ENCODE measurements at places on chromosomes 3 and 15.

DNA sequence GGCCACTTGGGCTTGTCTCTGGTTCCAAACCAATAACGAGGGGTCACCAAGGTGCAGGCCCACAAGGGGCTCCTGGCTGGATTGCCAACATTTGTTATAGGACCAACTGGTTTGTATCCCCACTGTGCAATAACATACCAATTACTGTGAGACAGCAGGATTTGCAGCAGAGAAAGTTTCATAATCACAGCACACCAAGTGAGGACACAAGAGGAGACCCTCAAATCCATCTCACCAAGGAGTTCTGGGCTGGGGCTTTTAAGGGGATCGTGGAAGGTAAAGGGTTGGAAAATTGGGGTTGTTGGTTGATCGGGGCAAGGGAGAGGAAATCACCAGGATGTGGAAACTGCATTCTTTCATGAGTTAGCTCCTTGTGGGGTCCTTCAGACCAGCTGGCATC lies 29.7 kb upstream of the LHFPL4 start:
- H3K27me3 ChIP-seq = no peaks in the 10 kb centered on the region
- H3K36me3 ChIP-seq = no peaks in the 10 kb centered on the region
- DNase-seq = no peak
- no peaks in the 10 kb centered on the region for H3K4me1 ChIP-seq
- no peak overlapping the region for H3K27ac ChIP-seq

GRCh38 chr15:80509800-80510199 lies 105.6 kb downstream of the ARNT2 start:
- no peak overlapping the region for H3K27ac ChIP-seq
- no peaks in the 10 kb centered on the region for H3K36me3 ChIP-seq
- no peaks in the 10 kb centered on the region for H3K27me3 ChIP-seq

DNA sequence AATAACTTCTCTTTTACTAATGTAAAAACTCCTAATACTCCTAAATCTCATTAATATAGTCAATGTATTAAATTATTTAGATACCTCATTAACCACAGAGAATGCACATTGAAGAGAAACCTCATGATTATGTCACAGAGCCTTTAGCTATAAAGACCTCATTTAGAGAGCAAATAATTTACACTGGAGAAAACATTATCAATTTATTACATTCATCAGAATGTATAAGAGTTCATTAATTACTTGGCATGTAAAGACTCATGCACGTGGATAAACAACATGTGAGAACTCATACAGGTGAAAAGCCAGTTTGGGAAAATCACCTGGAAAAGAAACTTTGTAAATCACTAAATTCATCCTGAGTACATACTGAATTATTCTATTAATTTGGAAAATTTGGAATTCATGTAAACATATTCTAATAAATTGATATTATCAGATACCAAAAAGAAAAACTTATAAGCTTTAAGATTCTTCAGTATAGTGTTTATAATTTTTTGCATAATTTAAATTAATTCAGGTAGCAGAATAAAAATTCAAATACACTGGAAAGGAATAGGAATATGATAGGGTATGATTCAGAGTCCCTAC lies 22.9 kb upstream of the WNT7A start:
- H3K36me3 ChIP-seq = no peaks in the 10 kb centered on the region
- DNase-seq = no peak
- no peak overlapping the region for H3K27ac ChIP-seq
- no peak overlapping the region for H3K4me3 ChIP-seq
- H3K4me1 ChIP-seq = no peaks in the 10 kb centered on the region
- no peaks in the 10 kb centered on the region for H3K27me3 ChIP-seq

DNA sequence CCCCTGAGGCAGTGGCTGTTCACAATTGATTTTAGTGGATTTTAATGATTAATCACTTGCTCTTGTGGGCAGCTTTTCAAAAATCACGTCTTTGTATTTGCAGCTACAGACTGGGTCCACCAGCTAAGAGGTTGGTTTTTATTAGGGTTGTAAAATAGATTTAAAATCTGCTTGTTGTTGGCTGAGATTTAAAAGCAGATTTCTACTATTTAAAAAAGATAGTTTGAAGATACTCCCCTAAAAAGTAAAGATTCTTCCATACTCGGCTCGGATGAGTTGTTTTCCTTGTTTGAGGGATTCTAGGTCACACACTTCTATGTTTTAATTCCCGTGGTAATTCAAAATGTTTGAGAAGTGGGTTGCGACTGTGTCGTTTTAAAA lies 1.7 kb downstream of the KLHL24 start:
- H3K4me1 ChIP-seq = peaks cover 24% of the 10 kb centered on the region
- peaks cover 2% of the 10 kb centered on the region for H3K36me3 ChIP-seq
- peak overlapping the region; percentile 89 for H3K27ac ChIP-seq
- H3K4me3 ChIP-seq = peak overlapping the region; percentile 87

DNA sequence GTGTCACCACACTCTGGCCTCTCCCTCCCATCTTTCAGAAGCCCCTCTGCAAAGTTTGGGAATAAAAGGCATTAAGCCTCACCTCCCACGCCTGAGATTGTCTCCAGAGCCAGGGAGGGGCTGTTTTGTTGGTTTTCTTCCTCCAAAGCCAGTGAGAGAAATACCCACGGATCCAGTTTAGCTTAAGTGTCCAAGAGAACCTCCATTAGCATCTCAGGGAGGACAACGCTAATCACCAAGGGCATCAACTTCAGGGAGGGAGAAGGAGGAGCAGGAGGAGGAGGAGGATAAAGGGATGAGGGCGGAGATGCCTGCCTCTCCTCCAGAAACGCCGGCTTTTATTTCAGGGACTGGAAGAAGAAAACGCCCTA lies 101.6 kb downstream of the SRGAP3 start:
- DNase-seq = no peak
- H3K4me3 ChIP-seq = no peak overlapping the region
- no peak overlapping the region for H3K27ac ChIP-seq
- H3K27me3 ChIP-seq = peaks cover 14% of the 10 kb centered on the region
- no peaks in the 10 kb centered on the region for H3K4me1 ChIP-seq
- peaks cover 7% of the 10 kb centered on the region for H3K36me3 ChIP-seq

DNA sequence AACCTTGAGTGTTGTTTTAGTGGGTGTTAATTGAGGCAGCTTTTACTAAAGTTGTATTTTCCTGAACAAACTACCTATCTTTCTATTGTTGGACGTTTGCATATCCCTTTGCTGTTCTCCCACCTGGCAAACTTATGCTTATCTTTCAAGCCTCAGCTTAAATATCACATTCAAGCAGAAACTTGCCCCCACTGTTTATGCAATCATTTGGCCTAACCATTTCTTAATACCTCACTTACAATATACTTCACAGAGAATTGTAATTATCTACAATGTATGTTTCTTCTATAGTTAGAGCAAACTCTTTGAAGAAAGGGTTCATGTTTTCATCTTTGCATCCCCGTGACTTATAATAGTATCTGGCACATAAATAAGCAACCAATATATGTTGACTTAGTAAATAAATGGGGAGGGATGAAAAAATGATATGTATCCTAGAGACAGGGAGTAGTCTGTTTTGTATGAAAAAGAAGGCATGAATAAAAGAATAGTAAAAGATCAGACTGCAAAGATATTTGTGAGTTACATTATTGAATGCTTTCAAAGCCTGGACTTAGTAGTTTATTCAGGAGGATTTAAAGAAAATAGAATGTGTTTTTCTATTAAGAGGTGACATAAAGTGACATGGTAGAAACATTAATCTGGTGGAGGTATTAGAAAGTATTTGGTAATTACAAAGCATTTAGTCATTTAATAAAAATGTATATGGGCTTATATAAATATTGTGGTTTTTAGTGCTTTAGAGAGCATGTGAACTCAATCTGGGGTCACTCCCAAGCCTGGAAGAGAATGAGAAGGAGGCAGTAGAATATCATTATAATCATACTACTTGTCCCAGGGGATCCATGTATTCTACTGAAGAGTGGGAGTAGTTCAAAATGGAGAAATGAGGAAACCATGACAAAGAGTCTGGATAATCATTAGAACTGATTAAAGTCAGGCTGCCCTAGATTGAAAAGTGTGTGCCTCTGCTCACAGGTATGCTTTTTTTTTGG lies 60.0 kb upstream of the DCBLD2 start:
- H3K4me1 ChIP-seq = no peaks in the 10 kb centered on the region
- H3K27ac ChIP-seq = no peak overlapping the region
- no peak for DNase-seq
- peaks cover 10% of the 10 kb centered on the region for H3K27me3 ChIP-seq
- no peaks in the 10 kb centered on the region for H3K36me3 ChIP-seq
- no peak overlapping the region for H3K4me3 ChIP-seq

GRCh38 chr3:115500795-115501194 lies 122.5 kb upstream of the GAP43 start:
- no peaks in the 10 kb centered on the region for H3K4me1 ChIP-seq
- DNase-seq = no peak
- H3K36me3 ChIP-seq = no peaks in the 10 kb centered on the region
- no peak overlapping the region for H3K27ac ChIP-seq
- no peak overlapping the region for H3K4me3 ChIP-seq
- no peaks in the 10 kb centered on the region for H3K27me3 ChIP-seq

DNA sequence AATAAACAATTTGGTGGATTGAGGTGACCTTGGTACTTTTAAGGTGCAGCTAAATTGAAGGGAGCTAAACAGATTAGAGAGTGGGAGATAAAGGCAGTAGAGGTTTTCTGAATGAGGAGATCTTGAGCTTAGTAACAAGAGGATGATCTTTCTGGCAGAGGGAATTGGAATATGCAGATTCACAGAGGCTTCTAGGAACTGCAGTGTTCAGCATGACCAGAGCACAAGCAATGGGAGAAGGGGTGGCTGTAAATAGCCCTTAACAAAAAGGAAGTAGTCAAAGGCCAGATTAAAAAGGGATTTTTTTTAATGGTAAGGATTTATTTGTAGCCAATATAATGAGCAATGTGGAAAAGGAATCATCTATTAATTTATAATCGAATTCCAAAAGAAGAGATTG lies 5.7 kb upstream of the BNIP2 start:
- no peak overlapping the region for H3K27ac ChIP-seq
- H3K4me1 ChIP-seq = peaks cover 10% of the 10 kb centered on the region
- peaks cover 7% of the 10 kb centered on the region for H3K27me3 ChIP-seq

DNA sequence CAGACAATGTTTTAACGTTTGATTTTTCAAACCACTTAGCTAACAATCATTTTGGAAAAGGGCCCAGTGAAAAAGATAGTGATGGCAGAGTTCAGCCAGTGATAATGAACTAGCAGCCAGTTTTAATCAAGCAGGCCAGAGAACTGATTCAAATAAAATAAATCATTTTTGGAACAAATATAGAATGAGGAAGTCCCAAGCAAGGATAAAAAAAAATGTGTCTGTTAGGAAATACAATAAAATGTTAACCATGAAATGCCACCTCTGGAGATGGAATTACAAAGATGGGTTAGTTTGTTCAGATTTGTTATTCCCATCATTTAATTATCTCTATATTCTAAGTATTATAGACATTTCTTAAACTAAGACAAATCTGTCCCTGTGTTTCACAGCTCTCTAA lies 1.1 kb downstream of the HERC1 start:
- peaks cover 4% of the 10 kb centered on the region for H3K27me3 ChIP-seq
- H3K4me1 ChIP-seq = peaks cover 42% of the 10 kb centered on the region
- H3K4me3 ChIP-seq = peak overlapping the region; percentile 90
- H3K36me3 ChIP-seq = peaks cover 8% of the 10 kb centered on the region

DNA sequence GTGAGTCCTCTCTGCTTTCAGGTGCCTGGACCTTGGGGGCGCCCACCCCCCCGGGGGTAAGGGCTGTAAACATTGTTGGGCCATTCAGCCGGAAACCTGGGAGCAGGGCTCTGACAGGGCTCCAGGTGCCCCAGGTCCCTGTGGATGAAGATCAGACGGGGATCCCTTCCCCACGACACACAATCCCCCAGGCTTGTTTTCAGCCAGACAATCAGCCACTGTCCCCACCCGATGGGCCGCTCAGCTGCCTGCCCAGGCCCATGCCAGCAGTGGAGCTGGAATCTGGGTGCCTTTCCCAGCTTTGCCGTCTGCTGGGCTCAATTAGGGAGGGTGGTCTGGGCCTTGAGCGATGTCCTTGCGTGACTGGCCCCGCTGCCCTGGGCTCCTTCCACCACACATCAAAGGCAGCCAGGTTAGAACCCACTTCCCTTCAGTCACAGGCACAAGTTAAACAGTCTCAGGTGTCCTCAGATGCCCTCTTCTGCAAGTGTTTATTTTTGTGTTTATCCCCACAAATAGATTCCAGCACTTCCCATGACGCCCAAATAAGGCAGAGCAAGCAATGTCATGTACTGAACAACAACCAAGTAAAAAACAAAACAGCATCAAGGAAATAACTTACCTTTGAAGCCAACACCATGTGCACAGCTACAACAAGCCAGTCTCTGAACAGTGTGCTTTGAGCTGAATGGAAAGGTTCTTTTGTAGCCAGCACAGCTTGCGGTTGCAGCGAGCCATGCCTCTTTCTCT lies 77.0 kb upstream of the ALDH1A3 start:
- no peaks in the 10 kb centered on the region for H3K36me3 ChIP-seq
- no peak overlapping the region for H3K4me3 ChIP-seq
- H3K27ac ChIP-seq = no peak overlapping the region
- H3K4me1 ChIP-seq = peaks cover 2% of the 10 kb centered on the region
- peaks cover 4% of the 10 kb centered on the region for H3K27me3 ChIP-seq

DNA sequence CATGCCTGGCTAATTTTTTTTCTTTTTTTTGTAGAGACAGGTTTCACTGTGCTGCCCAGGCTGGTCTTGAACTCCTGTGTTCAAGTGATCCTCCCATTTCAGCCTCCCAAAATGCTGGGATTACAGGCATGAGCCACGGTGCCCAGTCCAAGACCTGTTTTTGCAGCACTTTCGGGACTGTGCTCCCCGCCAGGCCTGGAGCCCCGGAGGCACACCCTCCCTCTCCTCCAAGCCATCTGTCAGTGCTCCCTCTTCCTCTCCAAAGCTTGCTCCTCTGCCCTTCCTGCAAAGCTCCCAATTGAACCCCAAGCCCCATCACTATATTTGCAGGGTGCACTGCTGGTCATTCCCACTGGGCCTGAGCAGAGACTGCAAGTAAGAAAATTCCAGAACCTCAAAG lies 98.1 kb downstream of the CORO2B start:
- H3K4me3 ChIP-seq = no peak overlapping the region
- no peak overlapping the region for H3K27ac ChIP-seq
- peaks cover 7% of the 10 kb centered on the region for H3K27me3 ChIP-seq
- no peaks in the 10 kb centered on the region for H3K36me3 ChIP-seq
- H3K4me1 ChIP-seq = no peaks in the 10 kb centered on the region
- no peak for DNase-seq

DNA sequence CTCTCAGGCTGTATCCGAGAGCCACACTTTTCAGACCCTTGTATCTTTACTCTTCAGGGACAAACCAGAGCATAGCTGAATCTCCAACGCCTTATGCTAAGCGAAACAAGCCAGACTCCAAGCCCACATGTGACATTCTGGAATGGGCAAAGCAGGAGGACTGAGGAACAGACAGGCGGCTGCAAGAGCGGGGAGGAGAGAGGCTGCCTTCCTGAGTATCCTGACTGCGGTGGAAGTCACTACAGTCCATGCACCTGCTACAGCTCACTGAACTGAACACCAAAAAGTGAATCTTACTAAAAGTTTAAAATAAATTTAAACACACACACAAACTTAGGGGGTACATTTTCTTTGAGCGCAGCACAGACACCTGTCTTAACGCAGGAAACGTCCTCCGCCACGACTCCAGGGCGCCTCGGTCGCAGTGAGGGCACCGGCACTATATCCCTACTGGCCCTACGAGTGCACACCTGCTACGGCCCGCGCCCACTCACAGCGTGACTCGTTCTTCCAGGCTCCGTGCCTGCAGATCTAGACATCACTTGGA lies 1.4 kb downstream of the CYFIP1 start:
- no peaks in the 10 kb centered on the region for H3K36me3 ChIP-seq
- no peak overlapping the region for H3K27ac ChIP-seq
- peaks cover 18% of the 10 kb centered on the region for H3K4me1 ChIP-seq
- peaks cover 24% of the 10 kb centered on the region for H3K27me3 ChIP-seq

Data from activated T-helper 2 cell treated with anti-CD3 and anti-CD28 coated beads, Interferon-gamma antibody, Interleukin-2, Interleukin-4, amounts not matched to agents 10 μg/mL and 5 μg/mL and 100 μg/mL, durations not matched to agents 14 hours and 24 hours and 36 hours (primary cell).